Lower lobe of right lung (tissue), 2 donors: ENCODE measurements at places on chromosomes 2 and 18.
A peak's percentile ranks its signal among the peaks of the same experiment; 100 is the strongest.

DNA sequence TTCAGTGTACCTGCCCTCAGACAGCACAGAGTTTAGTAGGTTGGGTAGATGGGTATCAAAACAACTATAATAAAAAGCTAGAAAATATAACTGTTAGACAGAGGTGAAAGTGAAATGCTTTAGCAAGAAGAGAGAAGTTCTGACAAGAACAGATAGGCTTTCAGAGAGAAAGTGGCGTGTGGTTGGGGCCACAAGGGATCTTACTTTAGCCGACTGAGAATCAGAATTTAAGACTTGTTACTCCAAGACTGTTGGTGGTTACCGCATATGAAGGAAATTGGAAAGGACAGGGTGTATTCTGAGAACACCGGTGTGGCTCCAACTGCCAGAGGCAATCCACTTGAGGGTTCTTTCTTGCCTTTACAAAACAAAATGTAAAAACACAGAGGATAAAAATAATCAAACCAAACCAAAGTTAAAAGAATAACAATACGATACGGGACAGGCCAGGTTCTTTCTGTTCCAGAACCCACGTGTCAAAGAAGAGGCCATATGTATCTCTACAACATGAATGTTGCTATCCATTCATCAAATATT, 44.4 kb upstream of the AGPS start:
- DNase-seq, result no peak

DNA sequence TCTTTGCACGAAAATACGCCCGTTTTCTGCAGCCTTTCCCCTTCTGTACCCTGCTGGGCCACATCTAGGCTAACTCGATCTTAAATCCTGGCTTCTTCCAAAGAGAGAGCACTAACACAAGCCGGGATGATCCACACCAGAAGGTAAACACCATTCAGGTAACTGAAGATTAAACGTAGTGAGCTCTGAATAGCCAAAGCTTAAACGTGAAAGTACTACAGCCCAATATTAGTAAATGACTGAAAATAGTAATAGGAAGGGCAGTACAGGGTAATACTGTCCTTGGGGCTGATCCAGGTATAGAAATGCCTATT, 422 bp upstream of the MRPL53 start:
- no peak for DNase-seq

GRCh38 chr2:36408198-36408703, 52.7 kb downstream of the CRIM1 start:
- DNase-seq, result no peak

GRCh38 chr2:108485253-108485652, 36.2 kb downstream of the GCC2 start:
- DNase-seq, result no peak

DNA sequence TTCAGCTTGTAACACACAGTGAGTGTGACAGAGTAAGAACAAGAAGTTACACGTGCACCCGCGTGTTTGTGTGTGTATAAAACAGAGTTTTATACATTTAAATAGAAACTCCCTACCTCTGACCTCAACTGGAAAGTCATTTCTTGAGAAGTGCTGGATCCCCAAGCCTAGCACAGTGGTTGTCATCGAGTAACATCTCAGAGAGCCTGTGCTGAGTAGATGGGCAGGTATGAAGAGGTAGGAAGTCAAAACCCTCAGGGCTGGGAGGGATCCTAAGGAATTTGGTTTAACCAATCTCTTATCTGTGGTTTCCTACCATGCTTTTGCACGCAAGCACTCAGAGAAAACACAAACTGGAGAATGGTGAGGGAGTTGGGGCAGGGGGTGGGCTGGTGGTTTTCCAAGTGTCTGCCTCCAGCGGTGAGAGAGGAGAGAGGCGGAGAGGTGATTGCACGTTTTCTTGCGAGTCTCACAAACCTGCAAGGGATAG, 9.2 kb downstream of the ACOXL start:
- no peak for DNase-seq

DNA sequence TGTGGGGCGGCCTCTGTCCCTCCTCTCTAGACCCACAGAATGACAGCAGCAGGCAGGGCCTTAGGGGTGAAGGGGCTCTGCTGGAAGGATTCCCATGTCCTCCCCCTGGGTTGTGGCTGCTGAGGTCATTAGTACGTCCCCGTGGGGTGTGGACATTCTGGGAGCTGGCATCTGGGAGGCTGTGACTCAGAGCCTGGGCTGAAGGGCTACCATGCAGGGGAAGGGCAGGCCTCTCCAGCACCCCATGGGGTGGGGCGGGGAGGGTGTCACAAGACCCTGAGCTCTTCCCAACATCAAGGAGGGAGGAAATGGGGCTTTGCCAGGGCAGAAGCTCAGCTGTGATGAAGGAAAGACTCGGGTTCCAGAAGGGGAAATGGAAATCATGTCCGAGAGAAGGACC, 105.8 kb upstream of the SMAD2 start:
- DNase-seq, result peak; percentile 28

GRCh38 chr18:9737472-9738121, 29.5 kb downstream of the RAB31 start:
- DNase-seq, result no peak

- no peak for DNase-seq
Measured at GRCh38 chr18:9969247-9969646, 55.4 kb downstream of the VAPA start.

GRCh38 chr2:39515273-39515896, 78.3 kb upstream of the MAP4K3 start:
- no peak for DNase-seq

DNA sequence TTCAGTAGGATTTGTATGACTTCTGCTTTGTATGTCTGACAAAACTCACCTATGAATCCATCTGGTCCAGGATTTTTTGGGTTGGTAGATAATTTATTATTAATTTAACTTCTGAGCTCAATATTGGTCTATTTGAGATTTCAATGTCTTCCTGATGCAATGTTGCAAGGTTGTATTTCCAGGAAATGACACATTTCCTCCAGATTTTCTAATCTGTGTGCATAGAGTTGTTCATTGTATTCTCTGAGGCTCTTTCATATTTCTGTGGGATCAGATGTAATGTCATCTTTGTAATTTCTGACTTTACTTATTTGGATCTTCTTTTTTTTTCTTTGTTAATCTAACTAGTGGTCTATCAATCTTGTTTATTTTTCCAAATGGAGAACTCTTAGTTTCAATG, 584.7 kb upstream of the SETBP1 start:
- no peak for DNase-seq

GRCh38 chr2:27627963-27628766, 647 bp downstream of the CCDC121 start:
- no peak for DNase-seq

GRCh38 chr2:222196159-222196558, 102.6 kb downstream of the PAX3 start:
- DNase-seq, result no peak

DNA sequence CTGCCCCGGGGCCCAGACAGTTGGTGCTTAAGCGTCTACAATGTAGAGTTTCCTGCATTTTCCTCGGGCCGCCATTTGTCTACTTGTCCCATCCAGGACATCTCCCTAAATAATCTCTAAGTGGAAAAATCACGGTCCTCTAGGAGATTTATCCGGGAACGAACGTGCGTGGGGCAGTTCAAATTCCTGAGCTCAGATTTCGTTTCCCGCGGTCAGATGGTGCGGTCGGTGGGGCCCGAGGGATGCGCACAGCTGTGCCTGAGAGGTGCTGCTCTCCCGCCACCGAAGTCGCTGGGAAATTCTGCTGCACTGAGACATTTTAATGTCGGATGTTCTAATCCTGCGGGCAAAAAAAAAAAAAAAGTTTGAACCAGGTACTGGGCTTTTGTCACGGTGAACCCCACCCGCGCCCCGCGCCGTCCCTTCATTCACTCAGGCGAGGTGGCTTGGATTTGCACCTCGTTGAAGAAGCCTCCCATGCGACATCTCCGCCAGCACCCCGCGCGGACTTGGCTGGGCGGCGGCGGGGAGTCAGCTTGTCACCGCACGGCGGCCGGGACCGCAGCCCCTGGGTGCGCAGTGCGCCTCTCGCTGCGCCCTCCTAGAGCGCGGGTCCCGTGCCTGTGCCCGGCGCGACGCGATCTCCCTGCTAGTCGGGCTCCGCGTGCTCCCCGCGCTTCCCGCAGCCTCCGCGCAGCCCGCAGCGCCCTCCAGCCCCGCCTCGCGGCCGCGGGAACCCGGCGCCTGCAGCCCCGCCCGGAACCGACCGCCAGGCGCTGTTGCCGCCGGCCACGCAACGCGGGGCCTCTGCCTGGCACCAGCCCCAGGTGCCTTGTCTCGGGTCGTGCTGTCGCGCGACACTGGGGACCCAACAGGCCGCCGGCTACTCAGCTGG, 191.9 kb upstream of the TCF4 start:
- peak; percentile 49 for DNase-seq

DNA sequence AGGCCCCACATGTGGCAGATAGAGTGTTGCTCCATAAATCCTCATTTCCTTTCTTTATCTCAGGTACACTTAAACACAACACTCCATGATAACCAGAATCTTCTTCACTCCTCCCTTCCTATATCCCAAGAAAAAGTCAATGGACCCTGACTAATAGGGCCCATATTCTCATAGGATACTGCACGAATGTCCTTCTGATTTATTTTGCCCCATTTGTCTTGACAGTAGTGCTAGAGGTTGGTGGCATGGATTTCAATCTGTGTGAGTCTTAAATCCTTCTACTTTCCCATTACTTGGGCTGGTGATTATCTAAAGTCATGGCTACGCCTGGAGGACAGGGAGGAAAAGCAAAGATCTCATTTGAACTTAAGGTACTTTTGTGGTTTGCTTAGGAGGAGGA, 156.0 kb downstream of the ACOXL start:
- DNase-seq, result no peak

- DNase-seq, result no peak
Measured at GRCh38 chr2:174740721-174741120, 23.6 kb downstream of the CHRNA1 start.

GRCh38 chr2:172843266-172843582, 107.6 kb downstream of the RAPGEF4 start:
- no peak for DNase-seq

- DNase-seq, result no peak
Measured at GRCh38 chr2:117714745-117715417, 99.6 kb upstream of the DDX18 start.

- no peak for DNase-seq
Measured at GRCh38 chr2:55357927-55358326, 61.7 kb downstream of the CCDC88A start.

DNA sequence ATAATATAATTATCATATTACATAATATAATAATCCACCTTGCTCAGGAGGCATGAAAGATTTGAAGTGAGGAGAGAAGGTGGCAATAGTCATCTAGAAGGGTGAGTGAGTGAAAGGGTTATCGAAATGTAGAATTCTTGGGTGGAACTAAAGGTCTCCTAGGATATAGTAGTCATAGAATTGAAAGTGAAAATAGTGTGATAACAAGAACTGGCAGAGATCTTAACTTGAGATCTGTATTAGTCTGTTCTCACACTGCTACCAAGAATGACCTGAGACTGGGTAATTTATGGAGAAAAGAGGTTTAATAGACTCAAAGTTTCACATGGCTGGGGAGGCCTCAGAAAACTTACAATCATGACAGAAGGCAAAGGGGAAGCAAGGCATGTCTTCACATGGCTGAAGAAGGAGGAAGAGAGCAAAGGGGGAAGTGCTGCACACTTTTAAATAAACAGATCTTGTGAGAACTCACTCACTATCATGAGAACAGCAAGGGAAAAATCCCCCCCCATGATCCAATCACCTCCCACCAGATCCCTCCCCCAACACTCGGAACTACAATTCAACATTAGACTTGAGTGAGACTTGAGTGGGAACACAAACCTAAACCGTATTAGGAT, 351.5 kb downstream of the NR4A2 start:
- DNase-seq, result no peak

GRCh38 chr2:203713381-203713780, 6.9 kb downstream of the CD28 start:
- DNase-seq, result no peak

DNA sequence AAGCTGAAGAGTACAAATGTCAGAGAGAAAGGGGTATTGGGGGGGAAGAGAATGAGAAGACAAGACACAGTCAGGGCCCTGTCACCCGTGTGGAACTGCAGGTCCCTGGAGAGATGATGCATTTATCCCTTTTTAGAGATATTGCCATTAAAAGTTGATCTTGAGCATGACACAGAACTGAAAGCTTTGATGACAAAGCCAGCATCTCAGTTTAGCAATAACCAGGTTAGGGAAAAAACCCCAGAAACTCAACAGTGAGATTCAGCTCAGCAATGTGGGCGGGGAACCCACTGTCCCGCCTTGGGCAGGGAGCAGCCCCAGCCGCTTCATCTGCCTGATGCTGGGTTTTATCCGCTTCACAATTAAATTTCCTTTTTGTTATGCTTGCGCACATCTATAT, 181.1 kb downstream of the NEDD4L start:
- no peak for DNase-seq

DNA sequence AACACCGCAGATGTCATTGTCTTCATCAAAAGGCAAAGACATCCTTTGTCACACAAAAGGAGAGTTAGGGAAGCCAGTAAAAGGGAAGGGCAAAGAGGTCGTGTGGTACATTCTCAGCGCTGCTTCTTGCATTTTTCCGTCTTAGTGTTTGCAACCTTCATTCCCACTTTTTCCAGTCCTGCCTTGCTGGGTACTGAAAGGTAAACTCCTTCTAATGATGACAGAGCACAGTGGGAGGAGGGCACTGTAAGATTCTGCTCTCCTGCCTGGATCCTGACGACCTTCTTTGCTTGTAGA, 424.3 kb upstream of the MEX3C start:
- no peak for DNase-seq

GRCh38 chr2:11863103-11863502, 116.7 kb downstream of the LPIN1 start:
- DNase-seq, result no peak

GRCh38 chr2:108889907-108890306, 99.1 kb downstream of the EDAR start:
- no peak for DNase-seq

DNA sequence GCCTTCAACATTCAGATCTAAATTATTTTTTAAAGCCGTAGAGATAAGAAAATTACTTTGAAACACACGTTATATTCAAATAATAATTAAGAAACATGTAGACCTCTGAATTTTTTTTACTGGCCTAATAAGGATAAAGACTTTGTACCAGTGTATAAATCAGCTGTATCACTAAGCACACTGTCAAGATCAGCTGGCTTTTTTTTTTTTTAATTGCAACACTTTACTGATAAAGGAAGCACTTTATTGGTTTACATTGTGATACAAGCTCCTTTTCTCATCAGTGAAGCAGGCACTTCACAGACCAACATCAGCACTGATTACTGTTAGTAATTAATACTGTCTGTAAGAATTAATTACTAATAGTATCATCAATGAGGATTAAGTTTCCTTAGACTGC, 88.5 kb downstream of the RBBP8 start:
- no peak for DNase-seq

DNA sequence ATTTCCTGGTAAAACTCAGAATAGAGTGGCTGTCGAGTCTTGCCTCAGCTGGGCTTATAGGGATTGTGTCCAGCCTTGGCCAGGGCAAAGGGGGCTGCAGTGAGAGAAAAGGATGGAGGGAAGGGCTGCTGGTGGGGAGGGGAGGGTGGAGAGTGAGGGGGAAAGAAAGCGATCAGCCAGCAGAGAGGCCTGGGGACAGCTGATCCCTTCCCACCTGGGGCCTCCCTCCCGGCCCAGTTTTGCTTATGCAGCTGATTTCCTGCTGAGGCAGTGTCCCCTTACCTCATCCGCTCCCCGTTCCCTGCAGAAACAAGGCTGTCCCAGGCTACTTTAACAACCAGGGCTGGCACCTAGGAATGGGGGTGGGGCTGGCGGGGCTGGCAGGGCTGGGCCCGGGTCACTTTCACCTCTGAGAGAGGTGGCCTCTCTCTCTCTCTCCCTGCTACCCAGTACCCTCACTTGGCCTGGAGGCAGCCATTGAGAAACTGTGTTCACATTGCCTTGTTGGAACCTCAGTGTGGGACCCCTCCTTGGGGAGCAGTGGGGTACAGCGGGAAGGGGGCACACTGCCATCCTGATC, 12.2 kb upstream of the GMPPA start:
- no peak for DNase-seq
